Stimulated activated CD4-positive, alpha-beta T cell treated with anti-CD3 and anti-CD28 coated beads, TNF-alpha, amount 100 ng/mL, for 24 hours (primary cell): ENCODE measurements at places on chromosomes 1 and 21.

- DNase-seq, result no peak
These were observed 7.9 kb downstream of the SAMD11 start for GRCh38 chr1:931380-932172.

GRCh38 chr1:170864876-170865538 lies 70.3 kb upstream of the MROH9 start:
- DNase-seq, result no peak

DNA sequence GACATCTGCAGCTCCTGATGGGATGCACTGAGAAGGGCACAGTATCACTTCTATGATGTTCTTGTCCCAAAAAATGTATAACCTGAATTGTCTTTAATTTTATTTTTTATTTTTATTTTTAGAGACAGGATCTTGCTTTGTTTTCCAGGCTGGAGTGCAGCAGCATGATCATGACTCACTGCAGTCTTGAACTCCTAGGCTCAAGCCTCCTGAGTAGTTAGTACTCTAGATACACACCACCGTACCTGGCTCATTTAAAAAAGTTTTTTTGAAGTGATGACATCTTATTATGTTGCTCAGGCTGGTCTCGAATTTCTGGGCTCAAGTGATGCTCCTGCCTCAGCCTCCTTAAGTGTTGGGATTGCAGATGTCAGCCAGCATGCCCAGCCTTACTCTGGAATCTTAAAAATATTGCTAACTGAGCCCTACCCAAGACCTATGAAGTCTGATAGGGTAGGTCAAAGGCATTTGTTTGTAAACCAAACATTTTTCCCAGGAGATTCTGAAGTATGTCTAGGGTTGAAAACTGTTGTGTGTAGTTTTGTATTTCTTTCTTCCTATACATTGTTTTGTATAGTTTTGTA lies 68.9 kb downstream of the ATF6 start:
- DNase-seq, result no peak

DNA sequence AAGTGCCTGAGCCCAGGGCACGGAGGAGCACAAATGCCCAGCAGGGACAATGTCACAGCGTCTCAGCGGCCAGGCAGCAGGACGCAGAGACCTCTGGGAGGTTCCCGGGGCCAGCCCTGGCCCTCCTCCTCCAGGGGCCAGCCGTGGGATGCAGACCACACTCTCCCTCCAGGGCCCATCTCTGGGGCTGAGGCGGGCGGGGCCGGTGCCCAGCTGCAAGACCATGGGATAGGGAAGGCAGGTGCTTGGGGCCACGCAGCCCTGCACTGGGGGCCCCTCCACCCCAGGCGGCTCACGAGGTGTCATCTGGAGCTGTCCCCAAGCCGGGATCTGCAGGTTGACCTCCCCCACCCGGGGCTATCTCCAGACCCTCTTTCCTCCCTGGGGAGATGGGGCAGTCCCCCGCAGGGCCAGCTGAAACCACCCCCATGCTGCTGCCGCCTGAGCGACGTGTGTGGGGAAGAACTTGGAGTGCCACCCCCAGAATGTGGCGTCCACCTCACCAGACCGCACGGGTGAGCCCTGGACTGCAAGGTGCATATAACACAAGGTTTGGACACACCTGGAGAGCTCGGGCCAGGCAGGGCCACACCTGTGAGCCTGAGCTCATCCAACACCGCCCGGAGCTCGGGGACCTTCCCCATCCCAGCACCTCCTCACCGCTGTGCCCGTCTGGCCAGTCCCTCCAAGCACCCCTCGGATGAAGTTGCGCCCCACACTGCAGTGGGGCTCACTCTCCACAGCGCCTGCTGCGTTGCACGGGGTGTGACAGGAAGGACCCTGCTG lies 4.1 kb upstream of the TTLL10 start:
- DNase-seq, result no peak

DNA sequence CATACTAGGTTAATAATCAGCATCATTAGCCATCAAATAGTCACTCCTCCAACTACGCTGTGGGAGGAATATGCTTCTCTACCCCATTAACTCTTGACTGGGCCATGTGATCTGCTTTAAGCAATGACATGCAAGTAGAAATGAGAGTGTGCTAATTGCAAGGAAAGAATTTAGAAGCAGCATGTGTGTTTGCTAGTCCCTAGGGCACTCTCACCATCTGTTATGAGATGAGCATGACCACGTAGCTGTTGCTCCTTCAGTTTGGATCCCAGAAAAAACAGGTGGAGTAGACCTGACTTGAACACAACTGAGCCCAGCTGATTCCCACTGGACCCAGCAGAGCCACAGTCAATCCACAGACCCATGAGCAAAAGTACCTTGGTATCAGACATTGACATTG lies 19.7 kb upstream of the RGS7 start:
- DNase-seq, result no peak

DNA sequence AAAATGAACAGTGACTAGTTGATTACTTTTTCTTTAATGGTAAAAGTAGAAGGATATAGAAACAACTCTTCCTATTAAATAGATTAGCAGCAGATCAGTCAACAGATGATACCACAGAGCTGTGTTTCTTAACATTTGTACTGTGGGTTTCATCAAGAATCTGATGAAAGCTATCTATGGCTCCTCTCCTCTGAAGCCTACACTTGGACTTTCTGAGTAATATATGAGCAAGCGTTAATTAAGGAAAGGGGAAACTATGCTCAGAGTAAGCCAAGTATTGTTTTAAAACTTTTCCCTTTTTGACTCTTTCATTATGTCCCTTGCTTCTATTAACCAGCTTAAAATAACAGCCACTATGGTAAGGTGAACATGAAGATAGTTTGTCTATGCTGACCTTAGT lies 10.8 kb downstream of the ARID4B start:
- DNase-seq, result no peak

DNA sequence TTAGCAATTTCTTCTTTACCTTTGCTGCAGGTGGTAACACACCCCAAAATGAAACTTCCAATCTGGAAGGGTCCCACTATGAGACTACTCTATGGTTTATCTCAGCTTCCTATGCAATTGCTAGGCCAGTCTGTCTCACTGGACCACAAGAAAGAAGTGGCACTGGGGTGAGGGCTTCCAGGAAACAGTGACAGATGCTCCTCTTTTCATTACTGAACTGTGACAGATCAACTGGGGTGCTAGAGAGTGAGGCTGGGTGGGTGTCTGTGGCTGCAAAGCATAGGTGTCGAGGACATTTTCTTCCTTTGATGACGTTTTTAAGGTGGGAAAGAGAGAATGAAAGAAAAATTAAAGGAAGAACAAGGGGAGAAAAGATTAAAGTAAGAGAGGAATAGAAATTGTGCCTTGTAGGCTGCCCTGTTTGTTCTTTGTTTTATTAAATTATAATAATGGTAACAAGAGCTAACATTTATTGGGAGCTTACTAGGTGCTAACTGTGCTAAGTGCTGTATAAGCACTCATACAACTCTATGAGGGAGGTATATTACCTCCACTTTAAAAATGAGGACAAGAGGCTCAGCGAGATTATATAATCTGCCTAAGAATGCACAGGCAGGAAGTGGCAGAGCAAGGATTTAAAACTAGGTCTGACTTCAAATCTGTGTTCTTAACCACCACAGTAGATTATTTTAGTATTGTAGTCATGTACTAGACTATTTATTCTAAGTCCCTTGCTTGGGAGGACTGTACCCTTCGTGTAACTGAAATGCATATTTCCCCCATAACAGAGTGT lies 27.8 kb upstream of the DMRTA2 start:
- DNase-seq, result no peak

DNA sequence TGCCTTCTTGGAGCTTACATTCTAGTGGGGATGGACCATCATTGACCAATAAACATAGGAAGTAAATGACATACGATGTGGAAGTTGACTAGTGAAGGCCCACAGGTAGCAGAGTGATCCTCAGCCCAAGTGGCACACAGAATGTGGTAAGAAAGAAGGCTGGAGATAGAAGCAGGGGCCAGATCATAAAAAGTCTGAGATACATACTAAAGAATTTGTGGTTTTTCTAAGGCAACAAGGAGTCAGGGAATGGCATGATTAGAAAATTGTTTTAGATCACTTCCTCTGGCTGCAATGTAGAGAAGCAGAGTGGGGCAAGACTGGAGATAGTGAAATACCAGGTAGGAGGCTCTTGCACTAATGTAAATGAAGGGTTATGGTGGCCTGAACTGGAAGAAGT lies 154.0 kb downstream of the VPS13D start:
- DNase-seq, result no peak

- DNase-seq, result no peak
These were observed 948 bp downstream of the TXLNA start for GRCh38 chr1:32180186-32181060.

DNA sequence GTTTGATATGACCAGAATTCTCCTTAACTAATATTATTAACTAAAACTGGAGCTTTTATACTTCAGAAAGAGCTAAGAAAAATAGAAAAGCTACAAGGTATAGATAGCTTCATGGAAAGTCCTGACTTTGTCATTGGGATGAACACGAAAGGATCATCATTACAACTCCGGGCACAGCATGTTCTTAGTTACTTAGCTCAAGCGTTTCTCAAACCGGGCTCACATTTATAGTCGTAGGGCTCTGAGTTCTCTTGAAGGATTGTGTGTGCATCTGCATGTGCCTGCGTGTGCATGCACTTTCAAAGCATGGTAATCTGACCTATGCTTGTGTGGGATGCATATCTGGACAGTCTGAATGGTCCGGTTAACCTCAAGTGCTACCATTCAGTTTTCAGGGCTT lies 20.4 kb upstream of the MAP10 start:
- no peak for DNase-seq

DNA sequence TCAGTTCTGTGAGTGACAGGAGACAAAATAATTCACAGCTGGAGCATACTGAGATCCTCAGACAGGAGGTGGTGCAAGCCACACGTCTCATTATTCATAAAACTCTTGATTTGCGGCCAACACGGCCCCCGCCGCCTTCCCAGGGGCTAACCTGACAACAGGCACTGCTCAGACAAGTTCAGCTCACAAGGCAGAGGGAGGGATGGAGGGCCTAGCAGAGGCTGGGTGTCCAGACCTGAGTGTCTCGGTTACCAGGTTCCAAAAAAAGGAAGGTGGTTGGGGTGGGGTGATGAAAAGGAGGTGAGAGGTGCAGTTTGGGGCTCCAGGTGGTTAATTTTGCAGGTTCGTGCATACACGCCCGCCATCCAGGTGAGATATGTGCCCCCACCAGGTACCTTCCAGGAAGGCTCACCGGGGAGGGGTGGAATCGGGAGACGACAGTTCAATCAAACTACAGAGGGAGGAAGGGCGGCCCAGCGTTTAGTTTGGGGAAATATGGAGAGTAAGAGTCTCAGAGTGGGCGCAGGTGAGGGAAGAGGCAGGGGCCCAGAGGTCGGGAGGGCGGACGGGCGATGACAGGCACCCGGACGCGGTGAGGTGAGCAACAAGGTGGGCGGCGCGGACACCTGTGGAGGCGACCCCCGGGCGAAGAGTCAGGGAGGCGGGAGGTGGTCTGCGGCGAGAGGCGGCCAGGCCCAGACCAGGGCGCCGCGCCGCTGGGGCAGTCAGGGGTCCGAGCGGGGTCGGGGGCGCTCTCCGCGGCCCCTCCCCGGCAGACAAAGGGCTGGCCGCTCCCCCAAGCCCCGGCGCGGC lies 629 bp downstream of the CTNNBIP1 start:
- DNase-seq, result peak; percentile 4

- DNase-seq, result no peak
These were observed 213.0 kb upstream of the VAMP3 start for GRCh38 chr1:7558041-7558461.

- DNase-seq, result no peak
These were observed 32.3 kb downstream of the CCDC185 start for GRCh38 chr1:223425550-223425949.

GRCh38 chr1:230228236-230228897 lies 161.3 kb downstream of the GALNT2 start:
- DNase-seq, result no peak

DNA sequence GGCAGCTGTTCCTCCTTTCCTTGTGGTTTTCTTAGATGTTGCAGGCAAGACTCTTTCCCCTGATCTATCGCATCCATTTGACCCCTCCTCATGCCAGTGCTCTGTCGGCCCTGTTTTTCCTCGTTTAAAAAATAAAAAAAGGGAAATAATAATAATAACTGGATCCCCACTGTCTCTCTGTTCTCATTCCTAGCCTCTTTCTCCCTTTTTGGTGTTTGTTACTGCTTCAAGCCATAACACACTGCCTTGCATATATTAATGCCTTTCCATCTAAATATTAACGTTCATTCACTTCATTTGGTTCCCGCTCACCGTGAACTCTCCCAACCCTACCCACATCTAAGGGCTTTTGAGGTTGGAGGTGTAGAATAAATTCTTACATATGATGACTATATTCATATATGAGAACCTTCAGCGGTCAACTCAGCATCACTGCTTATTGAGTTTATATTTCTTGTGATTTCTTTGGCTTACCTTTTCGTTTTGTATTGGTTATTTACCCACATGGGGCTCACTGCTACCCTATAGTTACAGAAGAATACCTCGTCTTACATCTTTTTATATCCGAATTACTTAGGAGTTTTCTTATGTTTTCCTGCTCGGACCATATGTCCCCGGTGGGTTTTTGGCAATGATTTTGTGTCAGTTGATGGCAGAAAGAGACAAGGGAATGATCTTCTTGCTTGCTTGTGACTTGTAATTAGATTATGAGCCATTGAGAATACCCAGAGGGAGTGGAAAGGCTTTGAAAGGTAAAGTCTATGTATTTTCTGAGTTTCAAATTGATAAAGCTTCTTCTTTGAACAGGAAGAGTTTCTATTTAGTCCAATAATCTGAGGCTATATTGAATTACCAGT lies 805 bp downstream of the ATG4C start:
- DNase-seq, result no peak
